CD8-positive, alpha-beta memory T cell (primary cell): ENCODE measurements at places on chromosomes 6 and 20.
A peak's percentile ranks its signal among the peaks of the same experiment; 100 is the strongest.

GRCh38 chr20:4366076-4366475 lies 350.7 kb upstream of the RNF24 start:
- DNase-seq: no peak

DNA sequence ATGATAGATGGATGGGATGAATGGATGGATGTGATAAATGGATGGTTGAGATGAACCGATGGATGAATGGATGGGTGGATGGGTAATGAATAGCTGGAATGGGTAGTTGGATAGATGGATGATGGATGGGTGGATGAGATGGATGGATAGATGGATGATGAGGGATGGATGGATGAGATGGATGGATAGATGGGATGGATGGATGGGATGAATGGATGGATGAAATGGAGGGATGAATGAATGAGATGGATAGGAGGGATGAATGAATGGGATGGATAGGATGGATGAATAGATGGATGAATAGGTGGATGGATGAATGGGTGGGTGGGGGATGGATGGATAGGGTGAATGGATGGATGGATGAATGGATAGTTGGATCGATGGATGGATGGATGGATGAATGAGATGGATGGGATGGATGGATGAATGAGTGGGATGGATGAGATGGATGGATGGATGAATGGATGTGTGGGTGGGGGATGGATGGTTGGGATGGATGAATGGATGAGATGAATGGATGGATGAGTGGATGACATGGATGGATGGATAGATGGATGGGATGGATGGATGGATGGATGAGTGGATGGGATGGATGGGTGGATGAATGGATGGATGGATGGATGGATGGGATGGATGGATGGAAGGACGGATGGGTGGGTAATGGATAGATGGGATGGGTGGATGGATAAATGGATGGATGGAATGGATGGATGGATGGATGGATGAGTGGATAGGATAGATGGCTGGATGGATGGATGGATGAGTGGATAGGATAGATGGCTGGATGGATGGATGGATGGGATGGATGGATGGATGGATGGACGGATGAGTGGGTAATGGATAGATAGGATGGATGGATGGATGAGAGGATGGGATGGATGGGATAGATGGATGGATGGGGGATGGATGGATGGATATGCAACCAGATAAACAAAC lies 51.4 kb upstream of the PTGIS start:
- no peak for DNase-seq

DNA sequence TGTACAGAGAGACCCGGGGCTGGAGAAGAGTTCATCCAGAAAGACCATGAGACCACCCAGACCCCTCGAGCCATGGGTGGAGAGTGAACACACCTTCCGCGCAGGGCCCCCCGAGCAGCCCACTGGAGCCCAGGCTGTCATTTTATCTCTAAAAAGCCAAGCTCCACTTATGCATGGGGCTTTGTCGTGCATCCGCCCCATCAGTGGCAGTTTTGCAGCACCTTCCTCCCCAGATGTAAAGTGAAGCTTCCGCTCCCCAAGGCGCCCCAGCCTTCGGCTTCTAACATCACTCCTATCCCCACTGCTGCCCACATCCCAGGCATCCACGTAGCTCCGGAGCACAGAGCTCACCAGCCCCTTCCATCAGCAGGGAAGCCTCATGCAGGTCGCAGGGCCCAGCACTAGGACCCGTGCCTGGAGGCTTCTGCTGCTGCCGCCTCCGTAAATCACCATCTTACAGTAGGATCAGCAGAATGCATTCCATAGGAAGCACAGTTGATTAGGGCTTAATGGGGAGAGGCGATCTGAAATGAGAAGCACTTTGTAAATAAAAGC lies 301.1 kb downstream of the TAF4 start:
- no peak for DNase-seq

DNA sequence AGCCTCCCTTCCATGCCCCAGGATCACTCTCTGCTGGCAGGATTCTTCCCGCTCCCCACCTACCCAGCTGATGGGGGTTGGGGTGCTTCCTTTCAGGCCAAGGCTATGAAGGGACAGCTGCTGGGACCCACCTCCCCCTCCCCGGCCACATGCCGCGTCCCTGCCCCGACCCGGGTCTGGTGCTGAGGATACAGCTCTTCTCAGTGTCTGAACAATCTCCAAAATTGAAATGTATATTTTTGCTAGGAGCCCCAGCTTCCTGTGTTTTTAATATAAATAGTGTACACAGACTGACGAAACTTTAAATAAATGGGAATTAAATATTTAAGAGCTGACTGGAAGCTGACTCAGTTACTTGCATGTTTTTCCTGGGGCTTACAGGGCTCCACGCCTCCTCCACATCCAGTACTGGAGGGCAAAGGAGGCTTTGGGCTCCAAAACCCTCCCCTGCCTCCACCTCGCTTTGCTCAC lies 24.3 kb upstream of the FANCE start:
- no peak for DNase-seq

- DNase-seq: no peak
These were observed 277.7 kb upstream of the ECI2 start for GRCh38 chr6:4413073-4413472.

DNA sequence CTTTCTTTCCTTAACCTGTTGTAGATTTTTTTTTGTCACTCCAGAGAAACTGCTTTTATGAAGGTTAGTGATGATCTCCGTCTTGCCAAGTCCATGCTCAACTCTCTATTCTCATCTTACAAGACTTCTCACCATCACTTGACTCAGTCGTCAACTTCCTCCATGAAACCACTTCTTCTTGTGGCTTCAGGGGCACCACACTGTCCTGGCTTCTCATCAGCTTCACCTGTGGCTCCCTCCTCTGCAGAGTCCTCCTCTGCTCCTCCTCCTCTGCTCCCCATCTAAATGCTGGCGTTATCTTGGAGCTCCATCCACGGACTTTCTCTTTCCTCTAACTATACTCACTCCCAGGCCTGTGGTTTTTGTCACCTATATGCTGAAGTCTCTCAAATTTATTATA lies 187.5 kb downstream of the BACH2 start:
- no peak for DNase-seq

DNA sequence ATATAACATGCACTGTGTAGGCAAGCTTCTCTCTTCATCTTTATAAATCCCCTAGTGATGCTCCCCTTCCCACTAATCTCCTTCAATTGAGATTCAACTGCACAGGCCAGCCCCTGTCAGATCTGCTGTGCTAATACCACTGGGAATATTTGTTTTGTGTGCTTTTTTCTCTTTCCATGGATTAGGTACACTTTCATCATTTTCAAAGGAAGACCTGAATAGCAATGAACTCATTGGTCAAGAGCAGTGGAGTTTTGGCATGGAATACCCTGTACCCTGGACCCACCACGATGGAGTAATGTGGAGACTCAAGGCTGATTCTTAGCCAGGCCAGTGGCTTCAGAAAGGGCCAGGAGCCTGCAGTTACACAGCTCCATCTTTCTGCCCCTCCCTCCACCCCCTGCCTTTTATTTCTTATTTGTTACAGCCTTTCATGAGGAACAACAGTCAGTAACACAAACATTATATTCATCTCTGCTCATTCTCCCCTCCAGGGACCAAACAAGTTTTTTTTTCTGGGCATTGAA lies 75.4 kb upstream of the KCNG1 start:
- no peak for DNase-seq

DNA sequence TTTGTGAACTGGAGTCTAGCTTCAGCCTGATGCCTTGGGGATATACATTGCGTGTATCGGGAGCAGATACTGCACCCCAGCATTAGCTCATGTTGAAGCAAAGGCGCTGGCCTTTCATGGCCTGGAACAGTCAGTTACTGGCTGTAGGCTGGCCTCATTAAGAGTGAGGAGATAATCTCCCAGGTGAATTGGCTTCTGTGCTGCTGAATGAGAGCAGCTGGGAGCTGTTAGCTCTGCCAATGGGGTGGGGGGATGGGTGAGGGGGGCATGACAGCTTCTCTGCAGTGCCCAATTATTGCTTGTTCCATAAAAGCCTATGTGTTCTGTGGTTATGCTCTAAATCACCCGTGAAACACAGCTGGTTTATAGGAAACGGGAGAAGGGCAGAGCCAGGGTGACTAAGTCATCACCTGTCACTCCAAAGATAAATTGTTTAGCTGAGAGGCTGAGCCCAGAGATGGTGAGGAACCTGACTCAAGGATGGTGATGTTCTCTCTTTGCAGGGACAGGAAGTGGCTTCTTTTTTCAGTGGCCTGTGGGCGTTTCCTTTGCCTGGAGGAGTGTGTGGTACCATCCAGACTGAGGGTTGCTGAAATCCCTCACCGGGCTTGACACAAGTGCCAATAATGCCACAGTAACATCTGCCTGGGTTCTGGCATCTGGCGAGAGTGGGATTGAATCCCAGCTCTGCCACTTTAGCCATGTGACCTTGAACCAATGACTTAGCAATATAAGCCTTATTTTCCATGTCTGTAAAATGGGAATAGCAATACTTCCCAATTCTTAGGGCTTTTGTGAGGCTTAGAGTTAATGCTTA lies 170.8 kb downstream of the BCAS1 start:
- DNase-seq: peak; percentile 65

GRCh38 chr6:25655723-25656122 lies 3.7 kb downstream of the SCGN start:
- no peak for DNase-seq

GRCh38 chr20:63963784-63964301 lies 5.9 kb downstream of the ZNF512B start:
- DNase-seq: no peak

DNA sequence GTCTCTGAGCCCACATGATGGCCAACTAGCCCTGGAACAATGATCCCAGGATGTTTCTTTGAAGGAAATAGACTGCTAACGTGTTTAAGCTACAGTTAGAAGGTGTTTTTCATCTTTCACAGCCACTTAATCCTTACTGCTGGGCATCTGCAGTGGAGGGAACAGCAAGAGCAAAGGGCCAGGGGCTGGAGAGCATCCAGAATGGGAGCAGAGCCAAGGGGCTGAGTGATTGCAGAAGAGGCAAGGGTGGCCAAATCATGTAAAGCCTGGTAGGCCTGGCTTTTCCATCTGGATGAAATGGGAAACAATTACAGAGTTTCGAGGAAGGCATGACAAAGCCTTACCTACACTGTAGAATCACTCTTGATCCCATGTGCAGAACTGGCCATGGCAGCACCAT lies 18.7 kb upstream of the LAMP5 start:
- no peak for DNase-seq

DNA sequence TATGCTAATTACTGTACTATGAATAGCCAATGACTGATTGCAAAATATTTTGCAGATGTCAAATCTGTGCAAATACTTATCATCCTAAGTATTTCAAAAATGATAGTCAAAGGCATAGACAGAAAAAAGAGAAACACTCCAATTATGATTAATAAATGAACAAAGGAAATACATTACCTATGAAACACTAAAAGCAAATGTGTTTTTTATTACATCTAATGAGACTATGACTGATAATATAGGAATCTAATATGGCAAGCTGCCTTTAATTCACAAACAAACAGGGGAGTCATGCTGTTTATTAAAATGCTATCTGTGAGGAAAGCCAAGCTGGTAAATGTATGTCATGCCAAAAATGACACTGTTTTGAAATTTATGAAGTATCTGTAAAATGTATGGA lies 713.2 kb upstream of the NRSN1 start:
- DNase-seq: no peak

DNA sequence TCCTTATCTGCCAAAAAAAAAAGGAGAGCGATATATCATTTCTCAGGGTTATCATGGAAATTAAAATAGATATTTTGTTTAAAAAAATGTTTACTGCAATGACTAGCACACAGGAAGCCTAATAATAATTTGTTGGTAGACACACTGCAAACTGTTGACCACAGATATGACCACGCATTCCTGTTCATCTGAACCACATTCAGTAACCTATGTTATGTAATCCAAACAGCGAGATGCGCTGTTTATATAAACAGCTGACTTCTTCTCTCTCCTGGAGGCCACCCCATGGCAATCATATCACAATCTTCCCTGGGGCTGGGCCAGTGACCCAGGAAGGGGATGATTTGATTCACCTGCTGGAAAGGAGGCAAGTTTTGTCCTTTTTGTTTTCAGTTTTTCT lies 129.3 kb upstream of the UST start:
- DNase-seq: no peak

DNA sequence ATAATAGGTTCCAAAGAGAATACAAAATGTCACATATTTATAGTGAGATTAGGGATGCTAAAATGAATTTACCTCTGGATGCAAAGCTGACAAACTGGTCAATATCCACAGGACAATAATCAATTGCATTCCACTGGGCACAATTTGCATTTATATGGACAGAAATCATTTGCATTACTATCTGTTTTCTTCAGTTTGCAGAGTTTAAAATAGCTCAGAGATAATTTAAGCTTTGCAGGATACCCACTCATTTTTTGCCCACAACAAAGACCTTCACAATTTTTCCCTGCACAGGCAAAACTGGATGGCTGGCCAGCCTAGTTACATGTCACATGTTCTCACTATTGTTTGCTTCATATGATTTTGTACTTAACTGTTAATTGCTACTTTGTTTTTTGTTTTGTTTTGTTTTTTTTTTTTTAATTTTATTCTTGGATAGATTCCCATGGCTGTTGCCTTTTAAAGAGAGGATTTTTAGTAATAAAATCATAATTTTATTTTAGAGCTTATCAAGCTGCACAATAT lies 483.5 kb downstream of the UTRN start:
- no peak for DNase-seq

- no peak for DNase-seq
These were observed 45.2 kb downstream of the AKIRIN2 start for GRCh38 chr6:87656857-87657256.

- no peak for DNase-seq
These were observed 253.3 kb upstream of the JAG1 start for GRCh38 chr20:10927011-10927583.

DNA sequence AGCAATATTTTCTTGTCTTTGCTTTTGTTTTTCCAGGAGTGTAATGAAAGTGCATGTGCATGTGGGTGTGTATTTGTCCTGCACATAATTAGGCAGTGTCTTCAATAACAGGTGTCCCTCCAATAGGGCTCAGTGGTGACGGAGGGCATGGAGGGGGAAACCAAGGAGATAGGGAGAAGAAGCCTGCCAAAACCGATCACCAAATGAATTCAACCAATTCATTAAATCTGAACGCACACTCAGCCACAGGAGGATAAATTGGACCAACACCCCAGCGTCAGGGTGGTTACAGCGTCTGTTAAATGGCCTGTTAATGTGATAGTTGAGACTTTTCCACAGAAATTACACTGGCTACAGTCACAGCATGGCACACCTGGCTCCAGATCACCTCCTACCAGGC lies 527.6 kb downstream of the CD83 start:
- no peak for DNase-seq

DNA sequence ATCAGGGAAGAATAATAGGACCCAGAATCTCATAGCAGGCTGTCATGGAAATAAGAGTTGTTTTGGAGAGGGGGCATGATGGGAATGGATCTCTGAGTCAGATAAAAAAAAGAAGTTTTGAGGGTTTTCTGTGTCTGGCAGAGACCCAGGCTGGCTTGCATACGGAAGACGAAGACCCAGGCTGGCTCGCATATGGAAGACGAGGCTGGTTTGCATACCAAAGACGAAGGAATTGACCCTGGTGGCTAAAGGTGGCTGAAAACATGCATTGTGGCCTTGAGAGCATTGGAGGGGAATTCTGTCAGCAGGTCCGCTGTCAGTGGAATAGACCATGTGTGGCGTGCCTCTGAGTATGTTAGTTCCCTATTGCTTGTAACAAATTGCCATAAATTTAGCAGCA lies 335.1 kb downstream of the BTBD3 start:
- no peak for DNase-seq

GRCh38 chr20:64000906-64001305 lies 20.0 kb downstream of the PRPF6 start:
- DNase-seq: no peak
